ENCODE measurements at places on chromosomes 3 and 15. TPM values are rescaled to one million over a fixed set of nuclear protein-coding genes. Genes with fewer than 3 reads are reported as not detected.

The USP13 gene
- total RNA-seq, result 12.7 TPM

The FBXW12 gene
- total RNA-seq, result not detected

The CIDEC gene
- total RNA-seq, result 2.8 TPM

The PATL2 gene
- 0.33 TPM for total RNA-seq

The ROPN1 gene
- not detected for total RNA-seq

The NOX5 gene
- total RNA-seq, result 0.38 TPM

The TRANK1 gene
- 1.7 TPM for total RNA-seq

The IQCF5 gene
- not detected for total RNA-seq

The AADACL2 gene
- total RNA-seq, result not detected

The GOLGA6L7 gene
- not detected for total RNA-seq

The C3orf49 gene
- not detected for total RNA-seq

The NRG4 gene
- 2.6 TPM for total RNA-seq

The CCRL2 gene
- 0.15 TPM for total RNA-seq

The PLOD2 gene
- total RNA-seq, result 114 TPM

The CHRFAM7A gene
- total RNA-seq, result 4.9 TPM

The GADL1 gene
- not detected for total RNA-seq

The PP2D1 gene
- total RNA-seq, result not detected

The TNIK gene
- total RNA-seq, result 2.2 TPM

The GOLGA8T gene
- 0.66 TPM for total RNA-seq
